ENCODE measurements at places on chromosomes 11 and 22.

- no peak for DNase-seq
Observed at GRCh38 chr11:107563702-107564101, 1.8 kb downstream of the ALKBH8 start.

- DNase-seq = no peak
Observed at GRCh38 chr11:113849713-113850112, 25.7 kb downstream of the USP28 start.

DNA sequence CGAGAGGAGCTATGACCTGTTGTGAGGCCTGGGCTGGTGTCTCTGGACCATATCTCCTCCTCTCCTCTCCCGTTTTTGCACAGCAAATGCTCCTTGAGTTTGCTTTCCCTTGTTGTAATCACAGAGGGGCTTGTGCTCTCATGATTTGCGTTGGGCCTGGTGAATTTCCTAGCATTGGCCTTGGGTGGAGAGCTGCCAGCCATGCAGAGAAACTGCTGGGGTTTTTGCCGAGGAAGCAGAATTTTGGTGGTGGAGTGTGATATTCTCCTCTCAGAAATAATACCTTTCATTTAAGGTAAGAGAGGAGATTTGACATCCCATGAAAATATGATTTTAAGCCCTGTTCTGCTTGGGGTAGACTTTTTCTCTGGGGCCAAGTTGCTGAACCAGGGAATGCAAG lies 175.7 kb upstream of the CADM1 start:
- no peak for DNase-seq

GRCh38 chr11:92308366-92308765 lies 83.7 kb downstream of the FAT3 start:
- no peak for DNase-seq

GRCh38 chr22:22946131-22946530 lies 58.5 kb downstream of the IGLL5 start:
- no peak for DNase-seq

DNA sequence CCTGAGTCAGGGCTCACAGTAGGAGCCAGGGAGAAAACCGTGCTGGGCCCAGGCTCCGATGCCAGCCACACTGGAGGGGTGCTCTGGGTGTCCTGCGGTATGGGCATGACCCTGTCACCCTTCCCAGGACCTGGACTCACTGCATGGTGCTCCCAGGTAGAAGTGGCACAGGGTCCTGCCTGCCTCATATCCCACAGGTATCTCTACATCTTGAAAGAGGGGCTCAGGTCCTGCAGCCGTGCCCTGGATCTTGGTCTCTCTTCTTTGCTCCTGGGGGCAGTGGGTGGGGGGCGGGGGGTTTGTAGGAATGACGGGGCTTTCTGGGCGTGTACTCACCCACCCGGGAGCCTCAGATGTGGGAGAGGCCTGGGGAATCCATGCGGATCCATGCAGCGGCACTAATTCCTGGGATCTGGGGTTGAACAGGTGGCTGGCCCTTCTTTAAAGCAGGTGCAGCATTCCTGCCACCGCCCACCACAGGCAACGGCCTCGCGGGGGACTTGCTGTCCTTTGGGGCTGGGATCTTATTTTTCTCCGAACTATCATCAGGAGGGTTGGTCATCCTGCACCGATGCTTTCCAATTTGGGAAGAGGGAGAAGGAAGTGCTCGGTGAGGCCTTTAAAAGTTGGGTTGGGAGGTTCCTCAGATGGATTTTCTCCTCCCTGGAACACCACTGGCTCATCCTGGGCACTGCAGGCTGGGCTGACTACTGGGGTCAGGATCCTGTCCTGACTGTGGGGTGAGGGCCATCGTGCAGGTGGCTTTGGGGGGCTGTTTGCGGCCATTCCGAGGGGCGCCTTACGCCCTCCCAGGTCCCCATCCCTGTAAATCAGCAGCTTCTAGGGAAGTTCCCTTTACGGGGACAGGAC lies 886.4 kb downstream of the BRD1 start:
- no peak for DNase-seq

DNA sequence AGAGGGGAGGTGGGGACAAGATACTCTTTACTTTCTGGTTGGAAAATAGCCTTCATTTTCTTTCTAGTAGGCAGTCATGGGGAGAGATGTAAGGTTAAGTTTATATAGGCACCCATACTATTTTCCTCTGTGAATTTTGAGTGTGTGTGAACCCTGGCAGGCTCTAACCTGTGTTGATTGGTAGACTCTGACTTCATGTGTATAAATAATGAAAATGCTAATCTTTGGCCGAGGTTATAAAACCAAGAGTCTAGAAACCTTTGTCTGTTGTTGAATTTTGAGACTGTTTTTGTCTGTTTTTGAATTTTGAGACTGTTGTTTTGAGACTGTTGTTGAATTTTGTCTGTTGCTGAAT lies 14.0 kb downstream of the TRIM44 start:
- DNase-seq = no peak
